ENCODE measurements at places on chromosomes 1 and 21. TPM values are rescaled to one million over a fixed set of nuclear protein-coding genes. Genes with fewer than 3 reads are reported as not detected.
A peak's percentile ranks its signal among the peaks of the same experiment; 100 is the strongest.

GRCh38 chr1:156658945-156659574 is 17.1 kb downstream of the BCAN start:
- DNase-seq, result no peak

Gene FCAMR
- total RNA-seq, result not detected

GRCh38 chr1:9596415-9597123 is 7.9 kb downstream of the TMEM201 start:
- DNase-seq, result no peak

DNA sequence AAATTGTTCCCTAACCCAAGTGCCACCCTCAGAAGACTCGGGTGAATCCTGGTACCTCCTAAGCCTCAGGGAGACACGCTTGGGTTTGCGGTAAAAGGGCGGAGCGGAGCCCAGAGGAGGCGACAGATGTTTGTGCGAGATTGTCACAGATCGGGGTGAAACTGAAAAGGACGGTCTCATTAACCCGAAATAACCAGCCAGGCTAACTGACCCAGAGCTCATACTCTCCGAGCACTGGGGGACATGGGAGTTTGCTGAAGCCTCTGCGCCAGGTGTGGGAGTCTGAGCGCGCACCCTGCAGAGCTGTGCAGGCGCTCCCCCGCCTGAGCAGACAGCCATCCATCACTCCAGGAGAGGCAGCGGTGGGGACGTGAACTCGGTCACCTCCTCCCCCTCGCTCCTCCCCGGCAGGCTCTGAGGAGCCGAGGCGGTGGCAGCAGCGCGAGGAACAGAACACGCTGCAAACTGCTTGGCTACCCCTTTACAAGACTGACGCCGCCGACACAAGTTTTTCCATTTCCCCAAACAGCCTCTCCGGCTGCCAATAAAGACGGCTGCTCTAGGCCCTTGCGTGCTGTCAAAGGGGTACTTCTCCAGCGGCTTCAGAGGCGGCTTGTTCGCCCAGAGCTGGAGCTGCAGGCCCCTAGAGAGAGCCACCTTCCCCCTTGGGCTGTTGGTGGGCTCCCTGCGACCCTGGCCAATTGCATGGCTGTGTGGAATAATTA is 43.5 kb downstream of the RRAGC start:
- no peak for DNase-seq

GRCh38 chr1:196372896-196373536 is 235.2 kb downstream of the KCNT2 start:
- peak; percentile 25 for DNase-seq

- DNase-seq, result no peak
Measured at GRCh38 chr1:20742671-20743070, 10.2 kb upstream of the SH2D5 start.

GRCh38 chr1:45230537-45230936 is 24.1 kb upstream of the ZSWIM5 start:
- no peak for DNase-seq

GRCh38 chr1:150513351-150513791 is 2.2 kb upstream of the FALEC start:
- DNase-seq, result no peak

Gene BSND
- total RNA-seq, result not detected

All from foreskin keratinocyte (primary cell).